ENCODE measurements at places on chromosomes 7 and 10. TPM values are rescaled to one million over a fixed set of nuclear protein-coding genes. Genes with fewer than 3 reads are reported as not detected.

DNA sequence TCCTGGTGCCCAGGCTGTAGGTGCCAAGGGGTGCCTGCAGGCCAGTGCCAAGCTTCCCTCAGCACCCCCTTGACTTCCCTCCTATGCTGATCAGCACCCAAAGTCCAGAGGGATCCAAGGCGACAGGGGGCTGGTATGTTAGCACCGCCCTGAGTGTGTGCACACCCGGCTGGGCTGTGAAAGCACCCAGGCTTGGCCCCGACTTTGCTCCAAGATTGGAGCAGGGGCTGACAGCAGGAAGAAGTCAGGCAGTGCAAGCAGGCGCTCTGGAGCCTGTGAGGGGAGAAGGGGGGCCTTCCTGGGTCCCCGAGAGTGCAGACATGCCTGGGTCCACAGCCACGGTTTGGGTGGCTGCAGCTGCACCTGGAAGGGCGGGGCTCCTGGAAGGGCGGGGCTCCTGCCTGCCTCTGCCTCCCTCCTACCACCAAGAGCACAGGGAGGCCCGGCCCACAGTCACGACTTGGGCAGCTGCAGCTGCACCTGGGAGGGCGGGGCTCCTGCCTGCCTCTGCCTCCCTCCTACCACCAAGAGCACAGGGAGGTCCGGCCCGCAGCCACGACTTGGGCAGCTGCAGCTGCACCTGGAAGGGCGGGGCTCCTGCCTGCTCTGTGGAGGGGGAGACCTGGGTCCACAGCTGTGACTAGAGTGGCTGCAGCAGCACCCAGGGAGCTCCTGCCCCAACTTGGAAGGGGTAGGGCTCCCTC lies 30.2 kb upstream of the ZMYND11 start:
- DNase-seq = no peak

DNA sequence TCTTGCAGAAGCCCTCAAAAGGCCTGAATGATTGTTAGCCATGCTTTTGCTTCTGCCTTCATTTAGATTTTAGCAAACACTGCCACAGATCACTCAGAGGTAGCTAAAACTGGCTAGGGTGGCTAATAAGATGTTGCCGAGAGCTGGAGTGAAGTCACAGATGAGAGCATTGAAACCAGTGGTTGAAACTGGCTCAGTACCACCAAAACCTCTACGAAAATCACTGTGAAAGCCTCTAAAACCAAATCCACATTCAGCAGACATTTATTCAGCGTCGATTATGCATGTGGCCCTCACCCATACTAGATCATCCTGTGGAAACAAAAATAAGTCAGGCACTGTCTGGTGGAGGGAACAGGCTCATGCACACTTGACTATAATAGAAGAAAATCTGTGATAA lies 50.8 kb downstream of the PIK3CG start:
- no peak for DNase-seq

GRCh38 chr10:534047-534566 lies 155.4 kb downstream of the DIP2C start:
- no peak for DNase-seq

SRRT gene
- total RNA-seq = 43.4 TPM

ITIH2 gene
- not detected for total RNA-seq

CUTC gene
- 51.7 TPM for total RNA-seq

TRIM50 gene
- total RNA-seq = 0.47 TPM

DNAAF5 gene
- total RNA-seq = 41.5 TPM

Data from NCI-H460 (cell line).